ENCODE measurements at places on chromosomes 4 and X.

- no peak for DNase-seq
Observed at GRCh38 chr4:179605196-179605595, 2163.0 kb upstream of the AGA start.

- peak; percentile 40 for DNase-seq
Observed at GRCh38 chrX:9842541-9842940, 56.3 kb downstream of the SHROOM2 start.

DNA sequence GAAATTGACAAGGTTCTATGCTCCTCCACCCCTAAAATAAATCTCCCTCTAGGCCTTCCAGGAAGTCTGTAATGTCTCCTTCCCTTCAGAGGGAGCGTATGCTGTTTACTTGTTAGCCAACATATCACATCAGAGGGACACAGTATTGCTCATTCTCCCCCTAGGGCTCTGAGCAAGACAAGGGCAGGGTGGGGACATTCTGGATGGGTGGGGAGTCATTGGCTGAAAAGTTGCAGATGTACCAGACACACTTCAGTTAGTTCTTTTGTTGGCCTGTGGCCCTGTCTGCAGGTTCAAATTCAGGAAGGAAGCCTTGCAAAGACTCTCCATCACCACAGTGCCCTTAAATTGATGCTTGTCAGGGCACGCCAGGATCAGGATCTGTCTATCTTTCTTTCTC lies 106.3 kb upstream of the TEX13D start:
- DNase-seq: no peak

DNA sequence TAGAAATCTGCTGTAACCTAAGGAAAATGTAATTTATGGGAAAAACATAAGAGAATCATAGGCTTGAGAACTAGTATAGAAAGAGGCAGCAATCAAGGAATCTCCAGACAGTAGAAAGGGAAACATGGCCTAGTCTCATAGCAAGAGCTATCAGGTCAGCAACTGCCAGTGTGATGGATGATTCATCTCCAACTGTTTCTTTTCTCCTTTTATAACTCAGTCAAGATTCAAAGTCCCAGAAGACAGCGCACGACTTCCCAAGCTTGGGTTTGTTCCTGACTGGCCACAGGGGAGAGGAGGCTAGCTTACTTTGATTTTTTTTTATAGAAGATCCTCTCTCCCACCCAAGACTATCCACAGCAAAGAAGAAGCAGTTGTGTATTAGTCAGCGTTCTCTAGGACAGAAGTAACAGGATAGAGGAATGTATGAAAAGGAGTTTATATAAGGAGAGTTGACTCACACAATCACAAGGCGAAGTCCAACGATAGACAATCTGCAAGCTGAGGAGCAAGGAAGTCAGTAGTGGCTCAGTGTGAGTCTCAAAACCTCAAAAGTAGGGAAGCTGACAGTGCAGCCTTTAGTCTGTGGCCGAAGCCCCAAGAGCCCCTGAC lies 181.5 kb downstream of the GC start:
- DNase-seq: peak; percentile 25

DNA sequence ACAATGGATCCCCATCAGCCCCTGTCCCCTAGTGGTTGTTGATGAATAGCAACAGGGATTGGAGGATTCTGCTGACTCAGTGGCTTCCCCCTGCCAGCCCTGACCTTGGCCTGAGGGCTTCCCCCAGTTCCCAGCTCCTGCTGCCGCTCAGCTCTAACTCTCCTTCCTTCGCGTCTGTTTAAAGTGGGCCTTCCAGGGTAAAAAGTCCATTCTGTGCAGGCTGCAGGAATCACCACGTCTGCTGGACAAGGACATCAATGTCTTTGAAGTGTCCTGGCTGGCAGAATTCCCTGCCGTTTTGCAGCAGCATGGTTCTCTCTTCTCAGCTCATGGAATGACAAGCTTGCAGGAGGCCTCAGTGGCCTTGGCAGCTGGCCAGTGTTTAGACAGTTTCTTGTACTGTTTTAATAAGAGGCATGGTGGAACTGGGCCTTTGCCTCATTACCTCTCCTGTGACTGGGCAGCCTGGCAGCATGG lies 152.5 kb upstream of the STX18 start:
- peak; percentile 21 for DNase-seq

- peak; percentile 44 for DNase-seq
Observed at GRCh38 chrX:67555578-67556203, 11.9 kb downstream of the AR start.

DNA sequence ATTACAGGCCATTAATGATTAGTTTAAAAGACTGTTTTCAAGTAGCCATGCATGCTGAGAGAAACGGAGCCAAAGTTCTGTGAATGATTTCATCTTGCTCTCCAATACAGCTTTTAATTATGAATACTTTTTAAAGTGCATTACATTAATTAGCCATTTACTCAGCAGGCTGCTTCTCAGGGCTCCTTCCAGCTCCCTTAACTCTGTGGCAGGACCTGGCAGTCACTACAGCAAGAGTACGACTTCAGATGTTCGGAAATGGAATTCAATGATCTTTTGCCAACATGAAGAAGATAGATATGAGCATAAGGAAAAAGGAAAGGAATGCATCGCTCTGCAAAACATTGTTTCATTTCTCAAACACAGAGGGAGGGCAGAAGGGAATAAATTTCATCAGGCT lies 987.2 kb downstream of the PDHA2 start:
- no peak for DNase-seq

DNA sequence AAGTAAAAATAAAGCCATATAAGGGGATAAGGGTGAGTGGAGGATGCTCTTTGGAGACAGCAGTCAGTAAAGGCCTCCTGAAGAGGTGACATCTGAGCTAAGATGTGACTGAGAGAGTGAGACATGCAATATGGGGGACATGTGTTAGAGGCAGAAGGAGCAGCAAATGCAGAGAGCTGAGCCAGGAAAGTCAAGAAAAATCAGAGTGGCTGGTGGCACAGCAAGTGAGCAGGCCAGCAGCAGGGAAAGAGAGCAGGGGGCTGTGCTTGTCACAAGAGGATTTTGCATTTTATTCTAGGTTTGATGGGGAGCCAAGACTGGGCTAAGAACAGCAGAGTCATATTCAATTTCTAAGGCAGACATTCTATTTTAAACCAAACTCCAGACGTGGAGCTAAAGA lies 394.5 kb downstream of the KCNIP4 start:
- DNase-seq: no peak

DNA sequence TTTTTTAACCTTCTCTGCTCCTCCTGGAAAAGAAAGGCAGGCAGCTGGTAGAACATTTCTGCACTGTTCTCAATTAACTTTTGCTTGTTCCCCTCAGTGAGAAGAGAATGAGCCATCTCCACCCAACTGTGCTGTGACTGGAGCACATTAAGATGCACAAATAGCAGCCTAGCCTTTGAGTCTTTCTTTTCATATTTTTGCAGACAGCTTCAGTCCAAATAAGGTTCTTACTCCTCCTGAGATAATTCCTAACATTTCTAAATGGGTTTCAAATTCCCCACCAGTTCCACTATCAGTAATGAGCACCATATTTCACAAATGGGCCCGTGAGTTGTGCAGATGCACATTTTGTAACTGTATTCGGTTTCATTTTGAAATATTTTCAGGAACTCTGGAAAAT lies 118.6 kb downstream of the SPCS3 start:
- DNase-seq: no peak

DNA sequence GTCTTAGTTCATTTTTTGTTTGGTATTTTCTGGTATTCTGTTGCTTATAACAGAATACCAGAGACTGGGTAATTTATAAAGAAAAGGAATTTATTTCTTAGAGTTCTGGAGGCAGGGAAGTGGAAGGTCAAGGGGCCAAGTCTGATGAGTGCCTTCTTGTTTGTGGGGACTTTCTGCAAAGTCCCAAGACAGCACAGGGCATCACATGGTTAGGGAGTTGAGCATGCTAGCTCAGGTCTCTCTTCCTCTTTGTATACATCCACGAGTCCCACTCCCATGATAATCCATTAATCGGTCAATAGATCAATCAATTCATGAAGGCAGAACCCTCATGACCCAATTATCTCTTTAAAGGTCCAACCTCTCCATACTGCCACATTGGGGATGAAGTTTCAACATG lies 31.1 kb downstream of the IL13RA1 start:
- no peak for DNase-seq

DNA sequence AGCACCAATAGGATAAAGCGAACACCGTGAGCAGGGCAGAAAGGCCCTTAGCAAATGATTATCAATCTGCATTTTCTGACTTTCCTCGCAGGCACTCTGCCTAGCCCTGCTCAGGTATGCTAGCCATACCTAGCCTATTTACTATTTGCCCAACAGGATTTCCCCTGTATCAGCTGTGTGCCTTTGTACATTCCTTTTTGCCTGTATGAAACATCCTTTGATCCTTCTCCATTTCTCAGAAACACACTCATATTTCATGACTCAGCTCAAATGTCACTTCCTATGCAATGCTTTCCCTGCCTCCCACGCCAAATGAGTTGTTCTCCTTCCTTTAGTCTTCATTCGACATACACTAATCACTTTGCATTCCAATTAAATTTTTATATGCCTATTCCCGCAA lies 37.2 kb downstream of the PCDH7 start:
- peak; percentile 86 for DNase-seq

- no peak for DNase-seq
Observed at GRCh38 chrX:28058901-28059300, 77.7 kb upstream of the DCAF8L1 start.

DNA sequence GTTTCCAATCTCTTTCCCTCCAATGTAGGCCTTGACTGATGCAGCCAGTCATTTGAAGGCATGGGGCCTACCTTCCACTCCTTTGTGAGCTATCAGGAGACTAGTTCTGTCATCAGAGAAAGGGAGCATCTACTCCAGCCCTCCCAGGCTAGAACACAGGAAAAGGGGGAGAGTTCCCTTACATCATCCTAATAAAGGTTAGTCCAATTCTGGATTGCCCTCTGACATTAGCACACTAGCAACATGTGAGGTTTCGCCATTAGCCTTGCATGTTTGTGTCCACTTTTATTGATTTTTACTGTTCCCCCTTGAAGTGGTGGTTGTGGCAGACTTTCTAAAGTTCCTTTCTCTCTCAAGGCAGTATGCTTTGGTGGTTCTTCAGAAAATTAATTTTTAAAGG lies 67.3 kb downstream of the ZFX start:
- DNase-seq: no peak

GRCh38 chr4:164193676-164194075 lies 560.3 kb upstream of the SMIM31 start:
- no peak for DNase-seq

- DNase-seq: no peak
Observed at GRCh38 chr4:76207549-76207948, 6.1 kb downstream of the SCARB2 start.

- no peak for DNase-seq
Observed at GRCh38 chr4:31071508-31072486, 351.6 kb downstream of the PCDH7 start.

GRCh38 chr4:85854546-85854945 lies 379.6 kb downstream of the ARHGAP24 start:
- no peak for DNase-seq

DNA sequence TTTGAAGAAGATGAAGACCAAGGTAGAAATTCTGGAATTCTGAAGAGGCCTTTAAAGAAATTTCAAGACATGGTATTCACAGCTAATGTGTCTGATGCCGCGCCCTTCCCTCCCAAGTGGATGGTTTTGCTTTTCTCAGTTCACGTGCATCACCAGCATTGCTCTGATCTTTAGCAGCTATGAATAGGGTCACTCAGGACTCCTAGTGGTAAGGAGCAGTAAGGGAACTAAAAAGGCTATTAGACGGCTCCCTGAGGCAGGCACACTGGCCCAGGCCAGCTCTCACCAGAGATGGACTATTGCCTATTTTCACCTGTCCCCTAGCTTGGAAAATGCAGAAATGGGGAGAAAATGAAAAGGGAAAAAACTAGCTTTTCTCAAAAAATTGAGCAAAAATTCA lies 447.5 kb upstream of the RASGEF1B start:
- peak; percentile 20 for DNase-seq

DNA sequence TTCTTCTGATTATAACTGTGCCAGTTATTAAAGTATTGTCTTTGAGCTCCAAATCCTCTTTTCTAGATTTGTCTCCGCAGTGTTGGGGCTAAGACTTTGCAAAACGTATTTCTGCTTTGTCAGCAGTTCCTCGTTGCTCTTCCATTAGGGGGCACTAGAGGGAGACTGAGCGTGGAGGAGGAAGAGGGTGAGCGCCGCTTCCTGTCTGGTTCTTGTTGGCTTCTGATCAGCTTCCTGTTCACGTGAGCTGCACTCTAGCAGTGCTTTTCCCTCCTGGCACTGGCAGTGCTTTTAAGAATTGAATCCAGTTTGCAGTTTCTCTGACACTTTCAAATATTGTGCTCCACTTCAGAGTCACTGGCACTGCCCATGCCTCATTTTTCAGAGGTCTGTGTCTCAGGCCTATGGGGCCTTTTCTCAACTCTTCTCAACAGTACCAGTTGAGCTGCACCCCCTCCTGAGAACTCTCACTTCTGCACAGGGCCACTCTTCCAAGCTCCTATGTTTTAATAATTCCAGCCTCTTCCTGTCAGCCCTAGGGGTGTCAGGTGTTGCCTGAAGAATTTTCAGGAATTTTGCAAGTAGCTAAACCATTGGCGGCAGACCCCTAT lies 54.4 kb upstream of the LCORL start:
- DNase-seq: no peak

DNA sequence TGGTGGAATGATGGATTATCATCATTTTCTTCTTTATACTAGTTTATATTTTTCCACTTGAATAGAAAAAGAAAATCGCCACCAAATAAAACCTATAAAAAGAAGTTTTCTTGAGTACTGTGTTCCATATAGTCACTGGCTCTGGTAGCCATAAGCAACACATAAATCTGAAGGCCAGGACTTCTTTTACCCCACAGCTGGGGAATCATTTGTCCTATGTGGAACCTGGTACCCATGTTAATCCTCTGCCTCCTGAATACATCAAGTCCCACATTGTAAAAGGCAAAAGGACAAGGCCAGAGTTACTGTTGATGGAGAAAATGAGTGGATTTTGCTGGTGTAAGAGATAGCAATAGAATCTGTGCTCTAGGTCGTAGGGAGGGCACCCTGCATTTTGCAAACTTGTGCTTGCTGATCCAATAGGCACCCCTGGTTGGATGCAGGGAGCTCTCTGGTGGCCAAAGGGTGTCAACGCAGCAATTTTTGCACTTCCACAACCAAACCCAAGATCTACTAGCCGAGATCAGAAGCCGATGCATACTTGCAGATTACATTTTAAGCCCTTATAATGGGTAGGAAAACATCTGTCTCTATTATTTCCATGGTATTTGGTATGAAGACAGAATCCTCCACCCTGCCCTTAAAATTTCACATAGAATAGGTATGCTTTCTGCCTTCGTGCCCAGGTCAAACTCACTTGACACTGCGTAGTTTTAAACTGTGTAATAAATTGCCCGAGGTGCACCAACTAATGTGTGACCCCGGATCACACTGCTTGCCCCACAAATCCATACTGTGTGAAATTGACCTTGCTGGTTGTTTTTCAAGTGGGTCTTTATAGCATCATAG lies 146.2 kb upstream of the SCML1 start:
- DNase-seq: peak; percentile 29

- no peak for DNase-seq
Observed at GRCh38 chrX:120294651-120295050, 16.6 kb downstream of the TMEM255A start.
